ENCODE measurements at places on chromosomes 12 and 14.

- DNase-seq, result no peak
These were observed 84.2 kb upstream of the LRIG3 start for GRCh38 chr12:59004456-59004855.

- DNase-seq, result no peak
These were observed 189.8 kb upstream of the SLC16A7 start for GRCh38 chr12:59405992-59406391.

GRCh38 chr14:96660667-96661066 lies 136.5 kb upstream of the VRK1 start:
- no peak for DNase-seq

DNA sequence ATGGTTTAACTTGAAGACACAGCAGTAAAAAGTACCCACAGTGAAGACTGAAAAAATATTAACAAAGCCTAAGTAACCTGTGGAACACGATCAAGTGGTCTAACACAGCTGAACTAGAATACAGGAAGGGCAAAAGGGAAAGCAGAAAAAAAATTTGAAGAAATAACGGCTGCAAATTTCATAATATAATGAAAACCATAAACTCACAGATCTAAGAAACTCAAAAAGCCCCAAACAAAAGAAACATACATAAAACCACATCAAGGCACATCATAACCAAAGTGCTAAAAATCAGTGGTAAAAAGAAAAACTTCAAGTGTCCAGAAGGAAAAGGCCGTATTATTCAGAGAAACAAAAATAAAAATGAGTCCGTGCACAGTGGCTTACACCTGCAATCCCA lies 30.9 kb downstream of the SPPL3 start:
- no peak for DNase-seq
